ENCODE measurements at places on chromosomes 5 and 9. TPM values are rescaled to one million over a fixed set of nuclear protein-coding genes. Genes with fewer than 3 reads are reported as not detected.

Gene IL13
- total RNA-seq: not detected

Gene AK8
- 1.4 TPM for total RNA-seq

Gene SLC4A9
- not detected for total RNA-seq

Gene CCDC107
- 29.9 TPM for total RNA-seq

Gene GAS1
- 0.22 TPM for total RNA-seq

Gene LRRC70
- not detected for total RNA-seq

Gene PHYHD1
- not detected for total RNA-seq

Gene ACER2
- total RNA-seq: 2.6 TPM

Gene PCDHB16
- not detected for total RNA-seq

Gene SLC34A1
- total RNA-seq: not detected

Gene SUSD3
- total RNA-seq: 1.2 TPM

Gene GABBR2
- 0.34 TPM for total RNA-seq

Gene OGN
- total RNA-seq: not detected

Gene LRRTM2
- total RNA-seq: not detected

Gene EFNA5
- 26.7 TPM for total RNA-seq

Gene DAPK1
- 14.6 TPM for total RNA-seq

Gene ACSL6
- not detected for total RNA-seq

Gene SARDH
- total RNA-seq: 0.15 TPM

Gene SMIM33
- not detected for total RNA-seq

Gene SLC45A2
- total RNA-seq: not detected

Gene CYFIP2
- total RNA-seq: 21.5 TPM

Gene ZNF622
- total RNA-seq: 47.1 TPM

Gene FAM163B
- total RNA-seq: not detected

Gene SLC1A1
- 1.3 TPM for total RNA-seq

Gene IL9
- total RNA-seq: not detected

Gene NUDT12
- total RNA-seq: 1.5 TPM

Gene SOHLH1
- not detected for total RNA-seq

Gene AGPAT2
- 112 TPM for total RNA-seq

Gene FLT4
- total RNA-seq: 2.0 TPM

Gene LCN15
- total RNA-seq: 0.26 TPM

Gene TMEM245
- 53.7 TPM for total RNA-seq

Gene CCL27
- total RNA-seq: not detected

Gene CARTPT
- total RNA-seq: not detected

Gene IFNK
- not detected for total RNA-seq

Gene ATP10B
- not detected for total RNA-seq

Gene NIPAL4
- total RNA-seq: 14.1 TPM

Gene F12
- 23.9 TPM for total RNA-seq

Gene PLPP7
- not detected for total RNA-seq

Gene CRHBP
- total RNA-seq: not detected

Gene TTC39B
- total RNA-seq: 1.2 TPM

Gene EPB41L4B
- total RNA-seq: 14.6 TPM

Gene IL33
- total RNA-seq: 0.33 TPM

Gene CDO1
- total RNA-seq: not detected

Gene OSTF1
- 15.6 TPM for total RNA-seq

Gene RAD50
- total RNA-seq: 36.0 TPM

Gene LCN9
- not detected for total RNA-seq

Gene BARHL1
- not detected for total RNA-seq

Gene PAX5
- total RNA-seq: not detected

Gene IL4
- total RNA-seq: not detected

Gene SERINC5
- total RNA-seq: 4.6 TPM

Gene SPOCK1
- 17.0 TPM for total RNA-seq

Gene SREK1IP1
- 8.7 TPM for total RNA-seq

Gene NEUROG1
- total RNA-seq: not detected

Gene TOPORS
- 18.7 TPM for total RNA-seq
